ENCODE measurements at places on chromosomes 2 and 18.

DNA sequence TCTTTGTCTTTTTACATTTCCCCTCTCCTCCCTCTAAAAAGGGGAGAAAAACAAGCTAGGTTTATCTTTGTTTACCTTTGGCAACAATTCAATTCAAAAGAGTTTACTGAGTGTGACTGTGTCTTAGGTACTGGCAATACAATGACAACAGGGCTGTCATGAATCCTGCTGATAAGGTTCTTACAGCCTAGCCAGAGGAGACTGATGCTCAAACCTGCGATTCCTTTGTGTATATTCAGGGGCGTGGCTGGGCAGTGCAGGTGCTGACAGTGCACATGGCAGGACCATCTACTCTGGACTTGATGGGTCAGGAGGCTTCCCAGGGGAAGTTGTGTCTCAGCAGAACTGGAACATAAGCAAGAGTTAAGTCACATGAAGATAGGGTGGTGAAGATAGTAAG lies 23.2 kb upstream of the TTN start:
- DNase-seq = no peak

DNA sequence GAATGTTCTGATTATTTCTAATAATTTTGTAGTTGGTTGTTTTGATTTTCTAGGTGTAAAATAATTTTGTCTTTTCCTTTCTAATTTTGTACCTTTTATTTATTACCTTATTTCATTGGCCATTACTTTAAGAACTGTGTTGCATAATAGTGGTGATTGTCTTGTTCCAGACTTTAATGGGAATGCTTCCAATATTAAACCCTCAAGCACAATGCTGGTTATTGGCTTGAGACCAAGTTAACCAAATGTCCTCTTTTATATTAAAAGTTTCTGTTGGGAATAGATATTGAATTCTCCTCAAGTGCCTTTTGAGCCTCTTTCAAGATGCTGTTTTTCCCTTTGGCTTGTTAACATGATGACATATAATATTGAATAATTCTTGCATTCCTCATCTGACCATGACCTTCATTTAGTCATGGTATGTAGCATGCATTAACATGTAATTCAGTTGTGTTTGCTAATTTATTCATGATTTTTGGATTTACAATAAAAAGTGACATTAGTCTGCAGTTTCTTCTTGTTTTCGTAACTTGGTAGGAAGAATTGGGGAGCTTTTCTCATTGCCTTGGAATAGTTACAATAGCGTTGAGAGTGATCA lies 141.7 kb downstream of the DIS3L2 start:
- DNase-seq = no peak

DNA sequence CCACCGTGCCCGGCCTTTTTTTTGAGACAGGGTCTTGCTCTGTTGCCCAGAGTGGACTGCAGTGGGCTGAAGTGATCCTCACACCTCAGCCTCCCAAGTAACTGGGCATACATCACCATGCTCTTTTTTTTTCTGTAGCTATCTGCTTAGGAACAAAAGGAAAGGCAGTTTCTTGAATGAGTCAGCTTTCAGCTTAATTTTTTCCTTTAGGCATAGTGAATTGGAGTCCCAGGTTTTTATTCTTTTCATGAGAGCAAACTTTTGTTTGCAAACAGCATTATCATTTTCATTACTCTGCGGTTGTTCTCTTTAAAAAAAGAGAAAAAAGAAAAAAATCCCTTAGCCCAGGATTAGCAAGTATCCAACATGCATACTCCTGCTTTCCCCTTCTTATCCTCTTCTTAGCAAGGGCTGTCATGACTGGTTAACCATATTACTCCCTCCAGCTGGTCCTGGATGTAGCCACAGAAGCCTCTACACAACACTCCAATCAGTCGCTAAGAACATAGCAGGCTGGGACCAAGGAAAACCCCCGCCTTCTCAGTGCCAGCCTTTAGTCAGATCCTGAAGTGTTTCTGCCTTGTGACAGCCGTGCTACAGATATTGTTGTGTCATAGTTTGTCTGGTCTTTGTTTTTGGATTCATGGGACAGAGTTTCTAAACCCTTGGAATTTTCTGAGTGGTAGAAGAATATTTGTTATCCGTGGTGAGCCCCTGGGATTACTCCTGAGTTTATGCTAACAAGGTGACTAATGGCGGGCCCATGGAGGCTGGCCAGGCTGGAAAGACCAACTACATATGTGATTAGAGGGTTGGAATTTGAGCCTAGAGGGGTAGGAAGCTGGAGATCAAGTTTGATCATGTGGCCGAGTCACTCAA lies 23.3 kb upstream of the ST3GAL5 start:
- DNase-seq = no peak

DNA sequence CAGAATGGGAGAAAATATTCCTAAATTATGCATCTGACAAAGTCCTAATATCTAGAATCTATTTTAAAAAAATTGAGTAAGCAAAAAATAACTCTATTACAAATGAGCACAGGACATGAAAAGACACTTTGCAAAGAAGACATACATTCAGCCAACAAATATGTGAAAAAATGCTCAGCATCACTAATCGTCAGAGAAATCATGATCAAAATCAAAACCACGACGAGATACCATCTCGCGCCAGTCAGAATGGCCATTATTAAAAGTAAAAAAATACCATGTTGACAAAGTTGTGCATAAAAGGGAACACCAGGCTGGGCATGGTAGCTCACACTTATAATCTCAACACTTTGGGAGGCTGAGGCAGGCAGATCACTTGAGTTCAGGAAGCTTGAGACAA lies 63.5 kb downstream of the EVA1A start:
- no peak for DNase-seq

- no peak for DNase-seq
Measured at GRCh38 chr2:65438137-65438899, 5.9 kb upstream of the SPRED2 start.

GRCh38 chr18:48490641-48491293 lies 48.1 kb upstream of the CTIF start:
- DNase-seq = peak; percentile 46

- no peak for DNase-seq
Measured at GRCh38 chr2:221958224-221958623, 340.6 kb downstream of the PAX3 start.

DNA sequence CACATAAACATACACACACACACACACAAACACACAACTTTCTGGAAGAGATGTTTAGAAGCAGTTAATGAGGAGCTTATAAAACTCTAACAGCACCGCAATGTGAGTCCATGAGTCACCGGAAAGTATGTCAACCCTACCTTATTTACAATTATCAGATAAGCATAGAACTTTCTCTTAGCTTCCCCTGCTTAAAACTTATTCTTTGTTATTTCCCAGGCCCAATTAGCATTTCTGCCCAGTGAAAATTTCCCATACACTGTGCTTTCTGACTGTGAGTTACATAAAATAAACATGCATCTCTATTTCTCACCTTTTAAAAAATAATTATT lies 737.6 kb downstream of the LRP1B start:
- peak; percentile 1 for DNase-seq

DNA sequence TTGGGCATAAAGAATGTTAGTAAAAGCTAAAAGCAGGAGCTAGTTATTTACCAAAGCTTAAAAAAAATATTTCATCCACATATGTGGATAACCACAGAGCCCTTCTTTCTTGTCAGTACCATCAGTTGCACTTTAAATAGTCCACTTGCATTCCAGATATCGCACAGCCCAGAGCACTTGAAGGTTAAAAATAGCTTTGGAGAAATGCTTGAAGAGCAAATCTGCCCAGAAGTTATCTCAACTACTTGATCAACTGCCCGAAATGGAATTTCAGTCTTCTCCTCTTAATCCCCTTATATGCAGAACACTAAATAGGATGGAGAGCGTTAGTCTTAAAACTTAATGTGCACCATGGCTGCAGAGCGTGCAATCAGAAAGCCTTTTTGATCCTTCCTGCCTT lies 148.3 kb downstream of the PLEKHA3 start:
- DNase-seq = no peak

GRCh38 chr18:7879717-7880116 lies 312.6 kb downstream of the PTPRM start:
- DNase-seq = no peak

DNA sequence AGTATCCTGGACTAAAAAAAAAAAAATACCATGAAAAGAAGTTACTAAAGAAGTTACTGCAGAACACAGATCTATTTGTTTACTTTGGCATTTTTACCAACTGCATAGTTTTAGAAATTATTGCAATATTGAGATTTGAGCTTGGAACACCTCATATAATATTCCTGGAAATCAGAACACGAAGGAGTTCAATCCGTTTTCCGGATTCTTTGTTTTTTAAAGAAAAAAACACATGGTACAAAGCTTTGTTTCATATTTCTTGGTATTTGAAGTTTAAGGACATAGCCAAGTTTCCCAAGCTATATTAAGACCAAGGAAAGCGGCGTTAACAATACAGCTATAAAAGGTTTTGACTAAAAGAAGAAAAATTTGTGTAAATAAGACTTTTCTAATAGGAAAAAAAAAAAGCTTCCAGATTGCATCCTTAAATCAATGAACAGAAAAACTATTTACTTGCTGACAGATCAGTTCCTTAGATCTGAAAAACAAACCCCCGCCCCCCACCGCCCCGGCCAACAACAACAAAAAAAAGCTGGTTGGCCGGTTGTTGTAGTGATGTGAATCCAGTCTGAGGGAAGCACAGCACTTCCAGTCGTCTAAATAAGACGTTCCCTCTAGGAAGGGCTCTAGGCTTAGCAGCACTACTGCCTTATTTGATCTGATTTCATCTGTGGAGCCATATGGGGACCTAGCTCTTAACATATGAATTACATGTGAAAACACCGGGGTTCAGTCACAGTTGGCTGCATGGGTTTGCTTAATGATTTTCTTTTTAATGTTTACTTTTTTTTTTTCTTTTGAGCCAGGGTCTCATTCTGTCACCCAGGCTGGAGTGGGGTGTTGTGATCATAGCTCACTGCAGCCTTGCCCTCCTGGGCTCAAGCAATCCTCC lies 2.5 kb upstream of the RHOB start:
- no peak for DNase-seq

GRCh38 chr2:183207110-183207509 lies 82.9 kb downstream of the NUP35 start:
- DNase-seq = no peak

DNA sequence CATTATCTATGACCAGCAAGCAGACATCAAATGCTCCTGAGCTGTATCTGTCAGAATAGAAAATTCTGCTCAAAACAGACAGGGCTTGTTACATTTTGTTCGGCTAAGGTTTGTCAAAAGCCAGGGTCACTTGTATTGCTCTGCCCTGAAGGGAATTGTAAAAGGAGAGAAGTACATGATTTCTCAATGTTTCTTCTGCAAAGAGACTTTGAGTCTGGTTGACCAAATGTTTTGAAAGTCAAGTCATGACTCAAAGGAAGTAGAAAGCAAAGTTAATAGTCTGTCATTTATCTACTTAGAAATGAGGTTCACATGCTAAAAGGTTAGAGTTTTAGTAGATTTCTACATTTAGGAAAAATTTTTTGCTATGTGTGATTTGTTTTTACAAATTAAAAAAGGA lies 1624.1 kb upstream of the ZEB2 start:
- no peak for DNase-seq

DNA sequence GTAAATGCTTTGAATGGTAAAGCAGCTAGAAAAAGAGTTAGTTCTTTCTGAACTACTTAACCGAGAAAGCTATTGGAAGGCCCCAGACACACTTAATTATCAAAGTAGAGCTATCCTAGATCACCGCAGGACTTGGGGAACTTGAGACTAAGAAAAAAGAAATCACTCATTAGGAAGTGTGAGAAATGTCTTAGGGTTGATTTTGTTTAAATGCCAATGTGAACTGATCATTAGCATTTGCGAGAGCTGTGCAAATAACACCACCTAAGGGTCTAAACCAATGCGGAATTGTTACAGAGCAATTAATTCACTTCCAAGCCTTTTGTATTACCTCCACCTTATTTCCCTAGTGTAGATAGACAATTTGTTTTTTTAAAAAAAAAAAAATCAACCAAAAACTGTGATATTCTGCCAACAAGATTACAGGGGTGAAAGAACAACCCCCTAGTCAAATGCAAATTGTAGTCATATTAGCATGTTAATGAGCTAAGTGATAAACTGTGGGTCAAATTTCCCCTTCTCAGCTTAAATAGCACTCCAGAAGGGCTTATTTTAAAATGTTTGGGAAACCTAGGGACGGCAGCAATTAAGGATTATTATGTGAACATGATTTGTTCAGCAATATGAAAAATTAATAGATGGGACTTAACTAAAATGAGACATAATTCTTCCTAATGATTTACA lies 246.2 kb upstream of the STON1 start:
- DNase-seq = no peak

GRCh38 chr2:206457188-206457634 lies 13.9 kb downstream of the ADAM23 start:
- no peak for DNase-seq

- no peak for DNase-seq
Measured at GRCh38 chr2:166157578-166157977, 29.8 kb upstream of the SCN1A start.

DNA sequence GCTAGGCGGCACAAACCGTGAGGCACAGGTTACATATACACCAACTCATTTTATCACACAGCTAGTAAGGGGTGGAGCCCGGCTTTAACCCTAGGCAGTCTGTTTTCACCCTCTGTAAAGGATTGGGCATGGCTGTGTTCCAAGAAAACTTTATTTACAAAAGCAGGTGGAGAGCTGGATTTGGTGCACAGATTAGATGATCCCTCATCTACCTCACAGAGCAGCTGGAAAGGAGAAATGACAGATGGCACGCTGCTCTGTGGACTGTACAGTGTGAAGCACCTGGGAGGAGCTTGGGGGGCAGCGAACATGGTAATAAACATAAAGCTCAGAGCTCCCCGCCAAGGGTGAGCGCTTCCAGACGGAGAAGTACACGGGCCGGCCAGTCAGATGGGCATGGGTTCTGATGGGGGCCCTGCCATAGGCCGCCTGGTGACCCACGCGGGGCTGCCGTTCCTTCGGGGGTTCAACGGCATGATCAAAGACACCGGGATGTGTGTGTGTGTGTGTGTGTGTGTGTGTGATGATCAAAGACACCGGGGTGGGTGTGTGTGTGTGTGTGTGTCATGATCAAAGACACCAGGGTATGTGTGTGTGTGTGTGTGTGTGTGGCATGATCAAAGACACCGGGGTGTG lies 862 bp upstream of the TMEM177 start:
- no peak for DNase-seq

- no peak for DNase-seq
Measured at GRCh38 chr2:197240421-197241041, 70.0 kb downstream of the ANKRD44 start.

DNA sequence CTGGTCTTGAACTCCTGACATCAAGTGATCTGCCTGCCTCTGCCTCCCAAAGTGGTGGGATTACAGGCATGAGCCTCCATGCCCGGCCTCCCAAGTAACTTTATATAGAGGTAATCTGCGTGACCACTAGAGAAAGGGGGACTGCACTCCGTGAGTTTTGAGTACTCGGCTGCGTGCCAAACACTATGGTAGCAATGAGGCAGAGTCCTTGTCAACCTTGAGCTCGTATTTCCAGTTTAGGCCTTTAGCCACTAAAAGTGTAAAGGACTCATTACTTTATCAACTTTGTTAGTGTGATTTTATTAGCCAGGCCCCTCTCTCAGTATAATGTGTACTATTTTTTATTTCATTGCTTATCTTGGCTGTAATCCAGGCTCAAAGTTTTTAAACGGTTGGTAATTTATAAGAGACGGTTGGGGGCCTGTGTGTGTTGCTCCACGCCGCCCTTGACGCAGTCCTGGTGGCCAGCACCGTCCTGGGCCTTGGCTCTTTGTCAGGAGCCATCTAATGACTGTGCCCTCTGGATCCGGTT lies 56.2 kb downstream of the ZCCHC2 start:
- DNase-seq = no peak

GRCh38 chr2:20657522-20658235 lies 6.8 kb upstream of the HS1BP3 start:
- DNase-seq = no peak

GRCh38 chr2:45855374-45855773 lies 203.9 kb downstream of the PRKCE start:
- no peak for DNase-seq

GRCh38 chr2:18925296-18925695 lies 335.9 kb upstream of the NT5C1B start:
- no peak for DNase-seq

Measured in NCI-H460 (cell line).